ENCODE measurements at places on chromosomes 2 and 18.

GRCh38 chr2:43238813-43239212 lies 12.4 kb upstream of the ZFP36L2 start:
- DNase-seq = no peak

GRCh38 chr2:116754381-116755101 lies 1060.0 kb upstream of the DDX18 start:
- no peak for DNase-seq

- DNase-seq = no peak
Measured at GRCh38 chr2:85251070-85251616, 76.6 kb downstream of the TGOLN2 start.

GRCh38 chr2:71517851-71518250 lies 64.5 kb downstream of the DYSF start:
- no peak for DNase-seq

DNA sequence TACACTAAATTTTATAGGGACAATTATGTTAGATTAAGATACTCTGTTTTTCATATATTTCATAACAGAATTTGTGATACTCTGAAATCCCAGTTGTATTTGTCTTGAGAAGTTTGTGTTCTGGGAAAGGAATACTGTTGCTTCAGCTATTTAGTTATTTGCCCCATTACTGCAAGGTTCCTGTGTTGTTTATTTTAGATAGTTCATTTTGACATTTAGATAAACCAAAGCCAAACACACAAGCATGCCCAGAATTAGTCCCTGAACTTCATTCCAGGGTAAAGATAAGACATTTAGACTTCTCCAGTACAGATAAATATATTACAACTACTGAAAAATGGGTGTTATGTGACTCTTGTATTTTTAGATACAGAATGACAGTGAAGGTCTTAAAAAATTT lies 74.7 kb downstream of the BMPR2 start:
- no peak for DNase-seq

DNA sequence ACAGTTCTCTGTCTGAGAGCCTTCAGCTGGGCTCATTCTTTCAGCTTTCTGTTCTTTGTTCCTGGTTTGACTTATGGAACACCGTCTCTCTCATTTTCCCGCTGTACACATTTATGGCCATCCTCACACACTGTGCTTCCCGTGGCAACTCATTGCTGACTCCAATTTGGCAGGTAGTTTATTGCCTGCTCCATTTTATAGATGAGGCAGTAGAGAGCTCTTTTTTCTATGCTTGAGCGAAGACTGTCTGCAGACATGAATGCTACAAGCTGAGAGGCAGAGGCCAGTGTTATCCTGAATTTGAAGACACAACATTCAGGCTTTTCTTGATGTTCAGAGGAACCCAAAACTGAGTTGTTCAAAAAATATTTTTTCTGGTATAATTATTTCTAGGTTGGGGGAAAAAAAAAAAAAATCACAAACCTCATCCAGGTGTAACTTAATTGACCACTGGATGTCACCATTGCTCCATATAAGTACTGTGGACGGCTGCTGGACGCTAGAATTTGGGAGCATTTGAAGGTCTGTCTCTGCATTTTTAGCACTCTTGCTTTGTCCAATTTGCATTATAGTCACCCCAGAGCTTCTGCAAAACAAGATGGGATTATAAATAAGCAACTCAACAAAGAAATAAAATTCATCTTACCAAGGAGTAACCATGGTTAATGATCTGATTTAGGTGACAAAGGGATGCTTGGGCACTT lies 83.5 kb downstream of the HRH4 start:
- DNase-seq = peak; percentile 3

- peak; percentile 68 for DNase-seq
Measured at GRCh38 chr2:71452565-71452964, 796 bp upstream of the DYSF start.

DNA sequence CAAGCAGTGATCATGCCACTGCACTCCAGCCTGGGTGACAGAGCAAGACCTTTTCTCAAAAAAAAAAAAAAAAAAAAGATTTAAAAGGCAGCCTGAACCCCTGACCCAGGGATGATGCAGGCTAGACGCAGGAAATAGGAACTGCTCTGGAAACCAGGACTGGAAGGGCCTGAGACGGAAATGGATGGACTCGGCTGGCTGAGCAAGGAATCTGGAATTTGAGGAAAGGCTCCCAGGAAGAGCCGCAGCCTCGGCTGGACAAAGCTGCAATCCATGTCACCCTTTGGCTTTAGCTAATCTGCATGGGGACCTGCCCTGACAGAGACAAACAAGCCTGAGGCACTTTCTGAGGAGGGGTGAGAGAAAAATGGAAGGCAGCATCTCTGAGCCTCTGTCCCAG lies 55.0 kb upstream of the DAPL1 start:
- DNase-seq = peak; percentile 80

GRCh38 chr2:149055751-149056150 lies 17.3 kb downstream of the LYPD6B start:
- peak; percentile 9 for DNase-seq

- no peak for DNase-seq
Measured at GRCh38 chr18:38751898-38752297, 1186.3 kb upstream of the CELF4 start.

- peak; percentile 15 for DNase-seq
Measured at GRCh38 chr2:231161252-231161839, 36.5 kb upstream of the HTR2B start.

- DNase-seq = no peak
Measured at GRCh38 chr2:229088966-229089700, 182.0 kb downstream of the PID1 start.

DNA sequence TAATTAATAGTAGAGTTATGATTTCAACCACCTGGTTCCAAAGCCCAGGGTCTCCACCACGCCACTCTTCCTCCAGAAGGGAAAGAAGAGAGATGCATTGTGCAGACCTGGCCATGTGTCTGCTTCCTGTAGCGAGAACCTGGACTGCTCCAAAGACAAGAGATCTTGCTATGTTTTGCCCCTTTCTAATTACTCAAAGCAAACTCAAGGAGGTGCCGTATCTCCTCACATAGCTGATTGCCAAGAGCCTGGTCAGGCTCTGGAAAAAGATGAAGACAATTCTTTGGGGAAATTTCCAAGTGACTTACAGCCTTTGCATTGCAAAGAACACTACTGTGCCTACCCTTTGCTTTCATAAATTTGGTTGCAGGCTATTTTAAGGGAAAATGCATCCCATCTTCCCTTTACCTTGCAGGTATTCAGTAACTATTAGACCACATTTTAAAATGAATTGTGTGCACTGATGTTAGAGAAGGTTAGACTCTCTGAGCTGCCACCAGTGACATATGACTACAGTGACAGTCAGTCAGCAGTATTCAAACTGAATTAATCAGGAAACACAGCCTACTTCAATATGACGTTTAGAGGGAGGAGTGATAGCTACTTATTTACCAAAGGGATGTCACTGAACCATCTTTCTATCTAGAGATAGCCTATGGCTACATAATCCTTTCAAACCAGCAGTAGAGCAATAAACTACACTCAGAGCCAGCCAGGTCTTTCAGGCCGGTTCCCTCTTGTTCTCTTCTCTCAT lies 842.1 kb upstream of the FANCL start:
- DNase-seq = no peak

- DNase-seq = peak; percentile 12
Measured at GRCh38 chr2:119290859-119291587, 67.4 kb downstream of the STEAP3 start.

DNA sequence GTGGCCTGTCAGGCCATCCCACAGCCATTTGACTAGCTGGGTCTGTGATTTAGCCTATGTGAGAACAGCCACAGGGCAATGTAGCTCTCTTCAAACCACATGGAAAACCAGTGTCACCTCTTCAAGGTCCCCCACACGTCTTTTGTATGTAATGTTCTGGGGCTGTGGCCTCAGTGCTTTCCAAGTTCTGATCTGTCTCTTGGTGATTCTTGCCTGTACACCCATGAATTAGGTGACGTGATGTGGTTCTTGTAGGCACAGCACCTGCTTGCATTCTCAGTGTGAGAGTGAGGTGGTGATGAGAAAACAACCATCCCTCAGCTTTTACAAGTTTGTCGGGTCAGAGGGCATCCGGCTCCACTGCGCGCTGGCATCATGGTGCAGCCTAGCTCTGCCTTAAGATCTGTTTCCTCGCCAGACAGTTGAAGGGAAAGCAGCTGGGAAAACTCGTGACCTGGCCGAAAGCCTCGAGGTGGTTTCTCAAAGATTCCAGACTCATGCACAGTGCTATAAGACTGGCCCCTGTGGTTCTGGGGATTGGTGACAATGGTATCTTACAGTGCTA lies 125.8 kb downstream of the TANC1 start:
- DNase-seq = peak; percentile 64

GRCh38 chr18:7062236-7062635 lies 55.4 kb downstream of the LAMA1 start:
- no peak for DNase-seq

DNA sequence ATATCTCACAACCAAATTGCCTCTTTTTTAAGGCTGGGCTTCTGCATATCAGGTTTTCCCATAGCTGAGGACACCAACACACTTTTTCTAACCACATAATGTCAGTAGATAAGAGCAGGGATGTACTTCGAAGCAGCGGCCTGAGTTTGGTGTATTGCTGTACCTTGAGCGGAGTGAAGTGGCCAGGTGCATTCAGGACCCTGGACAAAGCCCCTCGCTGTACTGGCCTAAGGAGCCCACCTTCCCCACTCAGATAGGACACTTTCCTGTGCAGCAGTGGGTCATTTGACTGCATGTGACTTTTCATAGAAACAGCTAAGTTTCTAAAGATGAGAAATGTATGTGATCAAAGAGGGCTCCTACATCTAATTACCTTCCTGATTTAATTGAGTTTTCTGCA lies 212.5 kb downstream of the GBX2 start:
- DNase-seq = no peak

DNA sequence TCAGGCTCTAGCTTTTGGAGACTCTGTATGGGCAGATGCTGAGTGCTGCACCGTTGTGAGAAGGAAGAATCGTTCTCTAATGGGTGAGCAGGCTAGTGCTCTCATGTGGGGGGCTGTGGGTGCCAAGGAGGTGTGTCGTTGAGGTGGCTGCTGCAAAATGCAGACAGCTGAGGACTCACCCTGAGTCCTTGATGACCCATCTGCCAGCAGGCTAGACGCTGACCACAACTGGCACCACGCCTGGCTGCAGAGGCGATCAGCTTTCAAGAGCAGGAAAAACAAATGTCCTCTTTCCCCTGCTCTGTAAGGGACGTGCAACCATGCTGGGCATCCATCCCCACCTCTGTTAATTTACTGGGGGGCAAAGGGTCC lies 48.2 kb downstream of the HAUS1 start:
- peak; percentile 73 for DNase-seq

DNA sequence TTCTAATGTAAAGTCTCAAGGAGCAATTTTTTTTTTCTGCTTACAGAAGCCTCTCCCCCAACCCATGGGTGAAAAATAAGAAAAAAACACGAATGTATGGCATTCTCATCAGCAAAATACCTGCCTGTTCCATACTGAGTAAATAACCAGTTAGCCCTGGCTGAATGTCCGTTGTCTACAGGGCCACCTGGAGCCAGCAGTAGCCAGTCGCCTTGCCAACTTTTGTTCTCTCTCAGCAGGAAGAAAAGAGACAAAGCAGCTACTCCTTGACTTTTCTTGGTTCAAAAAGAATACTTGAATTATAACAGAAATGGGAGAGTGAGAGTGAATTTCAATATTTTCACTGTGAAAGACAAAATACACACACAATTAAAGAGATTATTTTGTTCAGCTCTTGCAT lies 532.9 kb upstream of the CRIM1 start:
- no peak for DNase-seq

DNA sequence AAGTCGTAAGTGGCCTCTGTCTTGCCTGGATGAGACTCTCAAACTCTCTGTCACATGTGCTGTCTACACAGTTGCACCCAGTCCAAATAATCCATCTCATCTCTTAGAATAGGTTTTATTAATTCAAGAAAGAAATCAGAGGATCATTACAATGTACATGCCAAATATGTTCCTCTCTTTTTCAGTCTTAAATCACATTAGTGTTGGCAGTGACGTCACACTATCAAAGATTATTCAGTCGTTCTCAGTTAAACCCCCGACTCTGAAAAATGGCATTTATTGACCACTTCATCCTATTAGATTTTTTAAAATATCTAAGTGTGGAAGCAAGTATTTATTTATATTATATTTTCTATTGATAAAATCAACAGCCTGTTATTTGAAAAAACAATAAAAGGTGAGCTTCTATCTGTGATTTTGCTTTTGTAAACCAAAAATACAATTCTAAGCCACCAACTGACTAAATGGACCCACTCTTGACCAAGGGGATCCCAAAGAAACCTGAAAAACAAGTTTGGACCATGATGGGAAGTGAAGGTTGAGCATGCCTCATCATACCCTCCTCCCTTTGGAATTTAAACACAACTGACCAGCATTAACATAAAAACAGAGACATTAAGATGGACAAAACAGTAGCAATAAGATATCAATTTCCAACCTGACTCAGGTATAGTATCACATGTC lies 1894.4 kb upstream of the LRRTM1 start:
- no peak for DNase-seq

DNA sequence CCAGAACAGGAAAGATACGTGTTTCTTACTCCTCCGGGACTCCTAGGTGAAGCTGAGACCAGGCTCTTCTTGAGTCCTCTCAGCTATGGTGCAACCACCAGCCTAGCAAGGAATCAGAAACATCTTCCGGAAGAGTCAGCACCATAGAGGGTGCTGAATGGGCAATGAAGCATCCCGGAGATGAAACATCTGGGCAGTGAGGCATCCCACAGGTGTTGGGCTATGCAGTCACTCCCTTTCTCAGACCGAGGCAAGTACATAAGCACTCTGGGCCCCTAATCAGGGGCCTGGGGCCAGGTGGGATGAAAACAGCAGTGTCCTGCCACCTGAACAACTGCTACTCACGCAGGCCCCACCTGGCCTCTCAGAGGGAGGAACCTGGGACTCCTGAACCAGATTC lies 1.4 kb upstream of the CAPN10 start:
- DNase-seq = no peak

DNA sequence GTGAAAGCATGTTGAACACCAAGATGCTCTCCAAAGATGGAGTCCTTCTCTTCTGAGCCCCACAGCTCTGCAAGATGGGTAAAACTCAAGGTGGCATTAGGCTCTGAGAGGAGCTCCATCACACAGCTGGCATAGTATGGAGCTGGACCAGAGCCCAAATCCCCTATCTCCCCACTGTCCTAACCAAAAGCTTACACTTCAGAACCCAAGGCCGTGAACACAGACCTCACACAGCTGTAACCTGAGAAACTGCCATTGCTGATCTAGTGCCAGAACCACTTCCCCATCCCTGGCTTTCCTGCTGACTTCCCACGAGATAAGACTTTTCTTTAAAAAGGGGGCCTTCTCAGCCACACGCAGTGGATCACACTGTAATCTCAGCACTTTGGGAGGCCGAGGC lies 25.0 kb downstream of the TTC32 start:
- DNase-seq = no peak

- DNase-seq = no peak
Measured at GRCh38 chr18:41969881-41970280, 14.8 kb downstream of the PIK3C3 start.

DNA sequence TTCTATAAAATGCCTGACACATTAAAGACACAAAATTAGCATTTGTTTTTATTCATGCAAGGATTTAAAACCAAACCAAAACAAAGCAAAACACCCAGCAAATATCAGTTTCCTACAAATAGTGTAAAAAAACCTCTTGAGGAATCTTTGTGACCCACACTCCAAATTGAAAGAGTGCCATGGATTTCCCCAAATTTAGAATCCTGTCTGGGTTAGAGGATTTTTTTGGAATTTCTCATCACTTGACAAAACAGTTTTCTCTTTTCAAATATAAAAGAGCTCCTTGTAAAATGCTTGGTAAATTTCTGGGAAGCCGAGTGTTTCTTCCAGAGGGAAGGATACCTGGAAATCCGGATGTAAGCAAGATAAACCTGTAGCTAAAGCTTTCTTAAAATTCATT lies 1.7 kb upstream of the FN1 start:
- no peak for DNase-seq
